ENCODE measurements at places on chromosomes 12 and 14.
A peak's percentile ranks its signal among the peaks of the same experiment; 100 is the strongest.

DNA sequence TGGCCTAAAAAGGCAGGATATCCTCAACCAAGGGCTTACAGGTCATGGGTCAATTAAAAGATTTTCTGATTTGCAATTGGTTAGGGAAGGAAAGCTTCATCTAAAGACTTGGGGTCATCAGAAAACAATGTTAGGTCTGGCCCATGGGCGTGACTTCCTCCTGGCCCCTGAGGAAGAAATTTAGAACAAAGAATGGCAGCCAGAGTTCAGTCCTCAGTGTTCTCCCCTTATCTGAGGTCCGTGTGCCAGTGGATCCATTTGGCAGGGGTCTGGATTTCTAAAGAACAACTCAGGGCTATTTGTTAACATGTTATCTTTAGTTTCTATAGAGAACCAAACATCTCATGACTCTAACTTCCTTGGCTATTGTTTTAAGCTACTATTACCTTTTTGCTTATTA, 27.8 kb upstream of the NFYB start:
- DNase-seq: no peak

- DNase-seq: no peak
Measured at GRCh38 chr14:68680541-68681051, 112.3 kb downstream of the ZFP36L1 start.

GRCh38 chr12:80316222-80316621, 127.8 kb upstream of the PTPRQ start:
- DNase-seq: no peak

GRCh38 chr14:78405079-78405856, 235.1 kb downstream of the NRXN3 start:
- DNase-seq: no peak

DNA sequence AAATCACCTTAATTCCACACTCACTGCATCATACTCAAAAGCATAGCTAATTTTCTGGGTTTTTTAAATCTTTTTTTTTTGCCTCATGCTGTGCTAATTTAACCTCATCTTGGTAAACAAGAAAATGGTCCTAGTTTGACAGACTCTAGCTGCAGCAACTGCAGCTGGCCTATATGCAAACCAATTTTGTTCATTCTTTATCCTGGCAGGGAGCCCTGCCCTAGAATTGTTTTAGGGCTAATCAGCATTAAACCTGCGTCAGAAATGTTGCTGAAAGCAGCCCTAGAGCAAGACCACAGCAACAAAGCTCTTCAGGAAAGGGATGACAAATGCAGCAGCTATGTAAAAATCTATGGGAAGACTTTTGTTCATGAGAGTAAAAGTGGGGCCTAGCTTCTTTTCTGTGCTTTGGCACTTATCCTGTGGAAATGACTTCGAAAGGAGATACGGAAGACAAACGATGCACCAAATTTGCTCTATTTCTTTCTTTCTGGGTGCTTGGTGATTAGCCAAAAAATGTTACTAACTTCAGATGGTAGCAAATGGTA, 72.2 kb downstream of the DENND5B start:
- peak; percentile 97 for DNase-seq

- DNase-seq: no peak
Measured at GRCh38 chr14:38137005-38137404, 70.7 kb upstream of the SSTR1 start.

GRCh38 chr12:50723865-50724264, 40.0 kb upstream of the ATF1 start:
- DNase-seq: no peak

- DNase-seq: no peak
Measured at GRCh38 chr14:23143911-23144310, 24.9 kb upstream of the CEBPE start.

GRCh38 chr12:109534456-109534855, 38.8 kb downstream of the MMAB start:
- no peak for DNase-seq

DNA sequence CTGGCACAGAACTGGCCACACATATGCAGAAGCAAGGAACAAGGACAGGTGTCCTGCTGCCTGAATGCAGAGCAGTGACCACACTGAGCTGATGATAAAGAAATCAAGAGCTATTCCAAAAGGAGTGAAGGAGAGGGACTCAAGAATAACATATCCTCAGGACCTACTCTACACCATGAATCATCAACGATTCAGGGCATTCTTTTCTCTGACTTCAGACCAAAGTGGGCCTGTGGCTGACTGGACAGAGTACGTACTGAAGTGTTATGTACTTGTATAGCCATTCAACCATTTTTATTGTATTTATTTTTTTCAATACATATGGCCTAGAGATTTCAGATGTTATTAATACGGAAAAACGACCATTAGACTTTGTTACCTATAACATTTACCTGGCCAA, 177.5 kb upstream of the TMTC1 start:
- no peak for DNase-seq

Measured in amniotic stem cell (primary cell).